MCF 10A (cell line): ENCODE measurements at places on chromosomes 3 and 15.

GRCh38 chr3:128381609-128382008 is 85.1 kb downstream of the DNAJB8 start:
- H3K36me3 ChIP-seq = no peaks in the 10 kb centered on the region
- DNase-seq = no peak
- no peaks in the 10 kb centered on the region for H3K27me3 ChIP-seq
- H3K4me1 ChIP-seq = peaks cover 22% of the 10 kb centered on the region
- no peak overlapping the region for H3K4me3 ChIP-seq

DNA sequence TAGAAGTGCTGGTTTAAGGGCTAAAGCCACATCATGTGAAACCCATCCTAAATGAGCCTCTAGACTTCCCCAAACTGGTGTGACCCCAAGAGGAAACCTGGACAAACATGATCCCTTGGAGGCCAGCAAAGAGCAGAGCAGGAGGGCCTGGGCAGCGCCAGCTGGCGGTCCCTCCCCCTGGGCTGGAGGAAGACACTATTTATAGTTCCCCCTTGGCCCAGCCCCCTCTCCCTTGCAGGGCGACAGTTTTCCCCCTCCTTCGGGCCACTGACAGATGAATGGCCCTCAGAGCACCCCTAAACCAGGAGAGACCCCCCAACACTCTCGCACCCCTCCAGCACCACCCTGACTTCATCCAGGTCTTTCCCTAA is 2.9 kb downstream of the UCN2 start:
- H3K36me3 ChIP-seq = peaks cover 6% of the 10 kb centered on the region
- no peak overlapping the region for H3K4me3 ChIP-seq
- no peaks in the 10 kb centered on the region for H3K27me3 ChIP-seq
- peaks cover 32% of the 10 kb centered on the region for H3K4me1 ChIP-seq

- no peaks in the 10 kb centered on the region for H3K36me3 ChIP-seq
- peaks cover 11% of the 10 kb centered on the region for H3K4me1 ChIP-seq
- no peak for DNase-seq
- H3K27me3 ChIP-seq = no peaks in the 10 kb centered on the region
Observed at GRCh38 chr15:66819084-66819483, 117.0 kb downstream of the SMAD6 start.

- H3K4me1 ChIP-seq = peaks cover 11% of the 10 kb centered on the region
- H3K4me3 ChIP-seq = no peak overlapping the region
- no peak overlapping the region for H3K27ac ChIP-seq
- no peaks in the 10 kb centered on the region for H3K27me3 ChIP-seq
- no peak for DNase-seq
Observed at GRCh38 chr15:66288551-66289185, 4.7 kb upstream of the DIS3L start.

DNA sequence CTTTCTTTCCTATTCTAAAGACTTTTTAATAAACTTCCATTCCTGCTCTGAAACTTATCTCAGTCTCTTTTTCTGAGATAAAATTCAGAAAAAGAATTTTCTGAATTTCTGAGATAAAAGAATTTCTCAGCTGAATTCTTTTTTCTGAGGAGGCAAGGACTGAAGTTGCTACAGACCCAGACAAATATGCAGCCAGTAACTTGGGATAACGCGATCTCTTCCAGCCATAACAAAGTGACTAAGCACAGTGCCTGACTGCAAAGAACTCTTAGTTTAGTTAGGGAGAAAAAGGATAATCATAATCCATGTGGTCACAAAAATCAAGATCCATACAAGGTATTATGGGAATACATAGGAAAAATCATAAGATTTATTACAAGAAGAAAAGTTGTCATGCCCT is 222.0 kb upstream of the GAP43 start:
- no peaks in the 10 kb centered on the region for H3K36me3 ChIP-seq
- no peak overlapping the region for H3K4me3 ChIP-seq
- no peaks in the 10 kb centered on the region for H3K27me3 ChIP-seq

- no peak overlapping the region for H3K27ac ChIP-seq
- H3K27me3 ChIP-seq = no peaks in the 10 kb centered on the region
- no peaks in the 10 kb centered on the region for H3K4me1 ChIP-seq
- no peak for DNase-seq
Observed at GRCh38 chr15:52199271-52199670, 8.1 kb upstream of the GNB5 start.

GRCh38 chr15:28018291-28019044 is 80.6 kb downstream of the OCA2 start:
- H3K4me1 ChIP-seq = no peaks in the 10 kb centered on the region
- H3K27me3 ChIP-seq = no peaks in the 10 kb centered on the region
- no peak overlapping the region for H3K27ac ChIP-seq
- no peak for DNase-seq
